Activated B cell treated with CpG ODN at 0.5 μM for 24 hours (primary cell): ENCODE measurements at places on chromosomes 2 and 18. TPM values are rescaled to one million over a fixed set of nuclear protein-coding genes. Genes with fewer than 3 reads are reported as not detected.

The DNAJC10 gene
- 119 and 132 TPM in 2 replicates for total RNA-seq

The THOC1 gene
- total RNA-seq = 53.3 and 68.6 TPM in 2 replicates

The UGT1A8 gene
- total RNA-seq = not detected in 2 replicates

The TMEM198 gene
- 0.86 and 1.2 TPM in 2 replicates for total RNA-seq

The CKAP2L gene
- total RNA-seq = 1.2 TPM in 2 replicates

The SP140 gene
- 295 and 330 TPM in 2 replicates for total RNA-seq

The IL1R1 gene
- not detected in 2 replicates for total RNA-seq

The TSPYL6 gene
- total RNA-seq = not detected in 2 replicates

The COL3A1 gene
- total RNA-seq = not detected in 2 replicates

The SERPINB4 gene
- total RNA-seq = not detected in 2 replicates

The LCT gene
- not detected in 2 replicates for total RNA-seq

The NOSTRIN gene
- 0.07 TPM in 1 of 2 replicates, not detected in the other for total RNA-seq

The TRIM54 gene
- total RNA-seq = not detected in 2 replicates

The CFC1 gene
- total RNA-seq = not detected in 2 replicates

DNA sequence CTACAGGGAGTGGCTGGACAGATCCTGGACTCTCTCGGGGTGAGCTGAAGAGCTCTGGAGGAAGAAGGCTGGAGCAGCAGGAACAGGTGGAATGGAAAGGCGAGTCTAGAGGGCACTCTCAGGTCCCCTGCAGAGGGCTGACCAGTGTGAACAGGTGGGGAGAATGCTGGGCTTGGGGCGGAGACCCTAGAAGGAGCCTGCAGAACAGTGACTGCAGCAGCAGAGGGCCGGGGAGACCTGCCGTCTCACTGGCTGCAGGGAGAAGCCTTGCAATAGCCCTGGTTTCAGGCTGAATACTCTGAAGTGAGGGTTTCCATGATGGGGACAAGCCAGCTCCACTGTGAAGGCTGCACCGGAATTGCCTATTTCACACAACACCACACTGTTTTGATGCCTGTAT is 626.7 kb upstream of the SALL3 start:
- DNase-seq = no peak

GRCh38 chr18:49435170-49435569 is 25.3 kb downstream of the DYM start:
- no peak for DNase-seq

GRCh38 chr2:65818873-65819451 is 386.6 kb upstream of the SPRED2 start:
- DNase-seq = no peak

DNA sequence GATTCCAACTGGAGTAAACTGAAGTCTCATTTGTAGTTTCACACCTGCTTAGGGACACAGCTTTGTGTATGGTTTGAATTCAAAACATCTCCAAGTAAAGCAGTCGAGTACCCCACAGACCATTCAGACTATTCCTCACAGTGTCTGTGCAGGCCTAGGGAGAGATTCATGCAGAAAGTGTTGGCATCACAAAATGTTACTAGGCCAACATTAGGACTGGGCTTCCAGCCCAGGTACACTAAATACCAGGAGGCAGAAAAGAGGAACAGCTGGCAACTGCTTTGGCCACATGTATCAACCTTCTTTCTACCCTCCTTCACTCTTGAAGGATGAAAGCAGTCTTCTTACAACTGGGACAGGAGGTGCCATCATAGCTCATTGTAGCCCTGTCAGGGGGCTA is 270.4 kb upstream of the TMEFF2 start:
- no peak for DNase-seq

GRCh38 chr2:120983344-120983743 is 247.7 kb downstream of the GLI2 start:
- no peak for DNase-seq

DNA sequence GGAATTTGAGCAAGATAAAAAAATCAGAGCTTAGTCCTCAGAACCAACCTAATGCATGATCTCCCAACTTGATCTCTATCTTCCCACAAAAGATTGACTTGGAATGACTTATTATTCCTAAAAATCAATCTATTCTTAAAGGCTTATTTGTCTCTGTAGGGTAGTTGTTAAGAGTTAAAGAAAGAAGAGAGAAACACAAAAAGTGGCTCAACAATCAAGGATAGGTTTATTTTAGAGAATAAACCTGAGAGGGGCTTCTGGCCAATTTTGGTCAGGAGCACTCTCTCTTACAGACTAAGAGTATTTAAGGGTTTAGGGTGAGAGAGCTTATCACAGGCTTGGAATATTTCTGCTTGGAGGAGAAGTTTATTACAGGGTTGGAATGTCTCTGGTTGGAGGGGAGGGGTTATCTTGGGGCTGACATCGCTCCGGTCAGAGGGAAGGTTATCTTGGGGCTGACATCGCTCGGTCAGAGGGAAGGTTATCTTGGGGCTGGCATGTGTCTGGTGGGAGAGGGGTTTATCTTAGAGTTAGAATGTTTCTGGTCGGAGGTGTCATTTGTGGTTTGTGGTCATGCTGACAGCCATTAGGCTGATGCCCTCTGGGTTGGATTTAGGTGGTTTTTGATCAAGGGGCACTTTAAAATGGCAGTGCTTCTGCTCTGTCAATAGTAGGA is 2.4 kb upstream of the MFF start:
- no peak for DNase-seq

DNA sequence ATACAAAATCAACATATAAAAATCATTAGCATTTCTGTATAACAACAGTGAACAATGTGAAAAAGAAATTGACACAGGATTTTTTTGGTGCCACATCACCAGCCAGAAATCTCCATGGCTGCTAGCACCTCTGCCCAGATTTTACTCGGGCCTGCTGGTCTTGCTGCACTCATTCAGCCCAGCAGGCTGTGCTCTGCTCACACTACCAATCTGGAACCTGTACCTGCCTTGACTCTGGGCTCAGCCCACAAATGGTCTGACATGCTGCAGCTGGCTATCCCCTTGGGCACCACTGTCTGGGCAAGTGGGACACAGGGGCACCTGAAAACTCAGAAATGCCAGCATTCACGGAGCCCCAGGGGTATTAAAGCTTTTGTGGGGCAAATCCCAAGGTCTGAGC is 392.5 kb upstream of the NRXN1 start:
- no peak for DNase-seq

- DNase-seq = no peak
These were observed 12.9 kb upstream of the C2orf74 start for GRCh38 chr2:61149074-61149473.

GRCh38 chr2:70081221-70081620 is 6.1 kb upstream of the PCBP1 start:
- no peak for DNase-seq

GRCh38 chr2:119495948-119496347 is 28.3 kb downstream of the SCTR start:
- DNase-seq = no peak

GRCh38 chr2:72625366-72625765 is 200.5 kb downstream of the EXOC6B start:
- no peak for DNase-seq

- no peak for DNase-seq
These were observed 91.0 kb downstream of the SPTBN1 start for GRCh38 chr2:54546923-54547720.

GRCh38 chr2:38076710-38077430 is 919 bp upstream of the CYP1B1 start:
- DNase-seq = peak; percentile 26

DNA sequence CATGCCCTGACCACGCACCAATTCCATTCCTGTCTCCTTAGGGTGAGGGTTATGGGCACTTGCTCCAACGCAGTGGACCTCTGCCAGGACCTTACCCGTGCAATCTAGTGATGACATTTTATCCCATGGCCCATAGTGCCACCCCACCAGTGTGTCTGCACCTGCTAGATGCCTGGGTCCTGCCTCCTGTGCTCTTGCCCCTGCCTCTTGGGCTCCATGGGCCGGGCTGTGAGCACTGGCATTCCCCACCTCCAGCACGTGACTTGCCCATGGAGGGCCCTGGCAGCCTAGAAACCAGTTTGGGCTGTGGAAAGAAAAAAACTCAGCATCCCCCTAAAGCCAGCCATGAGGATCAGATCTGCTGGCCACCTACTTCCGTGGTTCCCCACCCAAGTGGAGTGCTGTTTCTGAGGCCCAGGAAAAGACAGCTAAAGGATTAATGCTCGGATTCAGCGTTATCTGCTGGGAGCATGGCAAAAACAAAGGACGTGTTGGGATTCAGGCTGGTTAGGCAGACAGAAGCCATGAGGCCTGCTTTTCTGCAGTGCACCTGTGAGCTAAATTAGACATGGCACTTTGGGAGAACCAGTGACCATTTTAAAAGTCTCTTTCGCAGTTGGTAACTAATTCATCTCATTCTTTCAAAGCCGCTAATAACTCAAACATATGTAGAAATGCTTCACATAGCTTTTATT is 129.2 kb downstream of the ALPK2 start:
- DNase-seq = no peak

DNA sequence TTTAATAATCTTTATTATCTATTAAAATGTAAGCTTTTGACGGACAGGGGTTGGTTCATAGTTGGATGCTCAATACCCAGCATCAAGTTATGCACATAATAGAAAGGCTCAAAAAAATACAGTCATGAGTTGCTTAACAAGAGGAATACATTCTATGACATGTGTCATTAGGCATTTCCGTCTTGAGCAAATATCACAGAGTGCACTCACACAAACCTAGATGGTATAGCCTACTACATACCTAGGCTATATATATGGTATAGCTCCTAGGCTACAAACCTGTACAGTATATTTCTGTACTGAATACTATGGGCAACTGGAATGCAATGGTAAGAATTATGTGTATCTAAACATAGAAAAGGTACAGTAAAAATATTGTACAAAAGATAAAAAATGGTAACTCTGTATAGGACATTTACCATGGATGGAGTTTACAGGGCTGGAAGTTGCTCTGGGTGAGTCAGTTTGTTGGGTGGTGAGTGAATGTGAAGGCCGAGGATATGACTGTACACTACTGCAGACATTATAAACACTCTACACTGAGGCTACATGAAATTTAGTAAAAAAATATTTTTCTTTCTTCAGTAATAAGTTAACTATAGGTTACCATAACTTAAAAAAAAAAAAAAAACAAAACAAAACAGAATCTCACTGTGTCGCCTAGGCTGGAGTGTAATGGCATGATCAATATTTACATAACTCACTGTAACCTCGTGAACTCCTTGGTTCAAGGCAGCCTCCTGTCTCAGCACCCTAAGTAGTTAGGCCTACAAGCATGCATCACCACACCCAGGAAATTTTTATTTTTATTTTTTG is 201.2 kb downstream of the NBAS start:
- DNase-seq = no peak

GRCh38 chr2:215832791-215833190 is 180.6 kb downstream of the MREG start:
- no peak for DNase-seq

DNA sequence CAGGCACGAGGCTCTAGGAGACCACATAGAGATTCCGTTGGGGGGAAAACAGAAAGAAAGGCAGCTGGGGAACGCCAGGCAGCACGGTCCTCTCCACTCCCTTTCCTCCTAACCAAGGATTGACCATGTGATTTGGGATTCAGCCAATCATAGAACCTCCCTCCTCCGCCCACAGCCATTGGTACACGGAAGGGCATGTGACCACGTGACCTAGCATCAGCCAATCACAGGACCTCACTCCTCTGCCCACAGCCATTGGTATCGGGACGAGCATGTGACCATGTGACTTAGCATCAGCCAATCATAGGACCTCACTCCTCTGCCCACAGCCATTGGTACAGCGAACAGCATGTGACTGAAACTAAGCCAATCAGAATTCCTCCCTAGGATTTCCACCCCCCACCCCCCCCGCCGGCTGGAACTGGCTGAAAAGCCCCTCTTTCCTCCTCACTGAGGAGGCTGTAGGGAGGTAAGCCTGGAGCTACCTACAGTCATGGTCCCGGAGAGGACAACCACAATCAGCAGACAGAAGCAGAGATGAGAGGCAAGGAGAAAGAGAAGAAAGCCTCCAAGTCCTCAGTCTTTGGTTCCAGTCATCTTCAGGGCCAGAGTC is 7.6 kb downstream of the SERPINE2 start:
- DNase-seq = no peak

DNA sequence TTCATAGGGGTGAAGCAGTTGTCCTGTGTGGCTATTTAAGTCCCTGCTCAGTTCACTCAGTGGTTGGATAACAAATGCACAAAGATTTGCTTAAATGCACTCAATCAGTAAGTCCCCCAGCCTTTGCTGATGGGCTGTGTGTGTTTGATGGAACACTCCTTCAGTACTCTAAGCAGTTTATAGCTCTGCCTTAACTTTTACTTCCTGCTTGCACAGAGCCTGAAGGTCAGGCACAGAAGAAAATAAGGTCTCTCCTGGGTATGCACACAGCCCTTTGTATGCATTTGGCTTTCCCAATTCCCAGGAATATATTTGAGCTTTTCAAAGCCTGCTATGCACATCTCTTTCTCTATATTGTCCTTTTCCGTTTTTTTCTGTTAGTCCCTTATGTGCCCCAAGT is 208.7 kb upstream of the STK17B start:
- no peak for DNase-seq

DNA sequence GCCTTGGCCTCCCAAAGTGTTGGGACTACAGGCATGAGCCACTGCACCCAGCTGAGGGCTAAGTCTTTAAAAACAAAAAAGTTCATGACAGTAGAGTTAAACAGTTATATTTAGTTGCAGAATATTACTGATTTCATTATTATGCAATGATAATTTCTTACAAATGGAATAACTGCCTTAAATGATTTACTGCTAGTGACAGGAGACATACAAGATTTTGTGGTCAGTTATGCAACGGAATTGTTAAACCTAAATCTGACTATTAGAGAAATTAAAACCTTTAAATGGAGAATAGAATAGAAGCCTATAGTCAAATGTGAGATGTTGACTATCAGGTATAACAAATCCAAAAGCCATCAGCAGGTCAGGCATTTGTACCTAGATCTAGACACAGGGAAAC is 10.3 kb upstream of the DNAJC10 start:
- no peak for DNase-seq

- DNase-seq = no peak
These were observed 30.5 kb upstream of the SNRNP27 start for GRCh38 chr2:69863298-69863697.

- no peak for DNase-seq
These were observed 231.9 kb downstream of the DYSF start for GRCh38 chr2:71685073-71685848.
